NCI-H446 (cell line): ENCODE measurements at places on chromosomes 5 and 9.

- DNase-seq: no peak
These were observed 52.5 kb downstream of the COL23A1 start for GRCh38 chr5:178537467-178538371.

GRCh38 chr5:98339141-98339848 is 434.2 kb upstream of the RGMB start:
- no peak for DNase-seq

DNA sequence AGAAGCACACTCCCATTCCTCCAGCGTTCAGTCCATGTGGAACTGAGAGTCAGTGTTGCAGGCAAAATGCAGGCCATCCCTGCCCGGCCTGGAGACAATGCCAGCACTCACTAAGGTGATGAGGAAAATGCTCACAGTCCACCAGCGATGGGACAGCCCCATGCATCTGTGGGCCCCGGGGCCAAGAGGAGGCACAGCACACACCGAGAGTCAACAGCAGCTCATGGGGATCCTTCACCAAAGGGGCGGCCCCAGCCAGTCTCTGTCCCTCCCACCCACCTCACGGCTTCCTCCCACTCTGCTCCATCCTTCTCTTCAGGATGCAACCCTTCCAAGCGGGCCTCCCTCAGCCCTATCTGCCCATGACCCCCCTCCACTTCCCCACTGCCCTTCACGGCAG is 6.2 kb downstream of the SEMA4D start:
- no peak for DNase-seq

- DNase-seq: no peak
These were observed 16.8 kb downstream of the NUP214 start for GRCh38 chr9:131142160-131142559.

DNA sequence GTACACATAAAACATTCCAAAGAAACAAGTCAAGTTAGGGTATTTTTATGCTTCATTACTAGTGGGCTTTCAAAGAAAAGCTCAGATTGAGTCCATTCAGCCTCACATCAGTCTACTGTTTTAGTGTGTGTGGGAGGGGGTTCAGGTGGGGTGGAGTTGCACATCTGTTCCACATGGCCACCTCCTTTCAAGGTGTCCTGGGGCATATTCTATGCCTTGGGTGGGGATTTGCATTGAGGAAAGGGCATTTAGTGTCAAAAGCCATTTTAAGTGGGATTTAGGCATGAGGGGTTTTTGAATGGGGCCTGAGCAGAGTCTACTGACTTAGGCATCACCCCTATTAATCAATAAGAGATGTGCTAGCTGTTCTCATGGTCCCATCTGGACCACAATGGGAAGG is 983.1 kb downstream of the TLE4 start:
- DNase-seq: no peak

- DNase-seq: no peak
These were observed 205.2 kb upstream of the SEMA6A start for GRCh38 chr5:116779846-116780245.

DNA sequence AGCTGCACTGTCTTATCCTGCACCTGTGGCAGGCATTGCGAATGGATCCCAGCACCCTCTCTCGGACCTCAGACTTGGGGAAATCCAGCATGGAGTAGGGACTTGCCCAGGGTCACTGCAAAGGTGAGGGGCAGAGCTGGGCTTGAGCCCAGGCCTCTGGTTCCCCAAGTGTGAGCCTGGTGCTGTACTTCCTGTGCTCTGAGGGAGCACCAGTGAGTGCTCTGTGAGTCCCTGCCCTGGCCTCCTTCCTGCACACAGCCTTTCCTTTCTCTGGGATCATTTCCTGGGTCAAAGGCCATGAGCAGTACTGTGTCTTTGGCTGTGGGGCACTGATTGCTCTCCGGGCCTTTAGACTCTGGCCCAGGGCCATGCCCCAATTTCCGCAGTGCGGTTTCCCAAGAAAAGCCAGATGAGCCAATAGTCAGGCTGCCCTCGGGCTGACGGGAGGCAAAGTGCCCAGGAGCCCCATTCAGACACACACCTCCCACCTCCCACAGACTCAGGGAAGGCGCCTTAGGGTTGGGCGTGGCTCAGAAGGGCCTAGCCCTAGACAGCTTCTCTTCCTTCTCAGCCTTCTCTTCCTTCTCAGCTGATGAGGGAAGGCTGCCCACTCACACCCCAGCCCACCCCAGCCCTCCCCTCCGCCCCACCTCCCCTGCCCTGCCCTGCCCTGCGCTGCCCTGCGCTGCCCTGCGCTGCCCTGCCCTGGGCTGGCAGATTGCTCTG is 23.3 kb upstream of the TRIM14 start:
- DNase-seq: no peak

GRCh38 chr9:33750307-33750838 is 45.0 kb upstream of the PRSS3 start:
- no peak for DNase-seq

DNA sequence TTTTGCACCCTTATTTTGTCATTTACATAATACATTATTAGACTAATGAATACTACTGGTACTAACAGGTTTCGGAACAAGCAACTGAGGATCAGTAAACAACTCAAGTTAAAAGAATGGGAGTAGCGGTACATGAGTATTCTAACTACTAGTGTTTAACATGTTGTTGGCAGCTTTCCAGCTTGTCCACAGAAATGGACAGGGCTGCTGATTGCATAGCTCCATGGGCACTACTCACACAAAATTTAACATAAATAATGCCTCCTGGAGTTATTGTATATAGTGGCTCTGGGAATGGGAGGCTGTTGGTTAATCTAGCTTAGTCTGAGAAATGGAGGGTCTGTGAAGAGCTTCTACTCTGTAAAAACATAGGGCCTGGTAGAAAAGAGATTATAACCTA is 6.7 kb downstream of the NCBP1 start:
- DNase-seq: no peak

DNA sequence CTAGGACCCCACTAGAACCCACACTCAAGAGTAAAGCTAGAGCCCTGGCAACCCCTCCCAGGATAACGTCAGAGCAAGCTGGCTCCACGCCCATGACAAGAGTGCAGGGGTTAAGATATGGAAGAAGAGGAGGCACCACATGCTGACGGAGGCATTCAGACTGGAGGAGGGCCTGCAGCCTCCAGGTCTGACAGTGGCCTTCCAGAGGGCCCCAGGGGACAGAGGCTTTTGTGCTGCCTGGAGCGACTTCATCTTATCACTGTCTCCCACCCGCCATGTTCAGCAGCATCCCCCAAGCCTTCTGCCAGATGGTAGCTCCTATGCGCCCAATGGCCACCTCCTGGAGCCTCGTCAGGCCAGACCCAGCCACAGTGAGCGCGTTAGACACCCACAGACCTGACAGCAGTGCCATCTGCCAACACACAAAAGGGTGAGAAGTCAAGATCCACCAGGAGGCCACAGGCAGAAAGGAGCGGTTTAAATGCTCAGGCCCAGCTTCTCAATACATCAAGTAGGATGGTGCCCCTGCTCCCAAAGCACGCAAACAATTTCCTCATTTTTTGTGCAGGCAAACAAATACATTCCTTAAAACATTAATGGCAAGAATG is 65.8 kb downstream of the C5orf15 start:
- peak; percentile 66 for DNase-seq

DNA sequence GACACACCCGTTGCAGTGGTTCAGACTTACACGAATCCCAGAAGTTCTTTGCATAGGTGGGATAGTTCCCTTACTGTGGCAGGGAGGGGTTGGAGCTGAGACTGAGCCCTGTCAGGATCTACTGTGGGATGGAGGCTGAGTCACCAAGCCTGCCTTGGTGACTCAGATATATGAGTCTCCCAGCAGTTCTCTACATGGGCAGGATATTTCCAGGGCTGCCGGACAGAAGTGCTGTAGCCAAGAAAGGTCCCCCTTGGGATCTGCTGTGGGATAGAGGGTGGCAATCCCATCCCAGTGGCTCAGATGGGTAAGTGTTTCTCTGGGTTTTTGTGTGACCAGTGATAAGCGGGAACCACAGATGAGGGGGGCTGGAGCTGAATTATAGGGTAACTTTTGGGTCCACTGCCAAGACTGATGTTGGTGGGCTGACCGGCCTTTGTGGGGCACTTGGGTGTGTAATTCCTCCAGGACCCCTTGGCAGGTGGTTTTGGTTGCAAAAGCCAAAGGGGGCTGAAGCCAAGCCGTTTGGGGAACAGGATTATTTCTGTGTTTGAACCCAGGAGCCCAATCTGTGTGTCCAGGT is 18.7 kb downstream of the XRCC4 start:
- no peak for DNase-seq

- DNase-seq: no peak
These were observed 4.6 kb downstream of the ENHO start for GRCh38 chr9:34518110-34518616.
